ENCODE measurements at places on chromosomes 6 and 20. TPM values are rescaled to one million over a fixed set of nuclear protein-coding genes. Genes with fewer than 3 reads are reported as not detected.

The CGA gene
- not detected for polyA plus RNA-seq

The CNR1 gene
- polyA plus RNA-seq, result 3.9 TPM

The CLDN20 gene
- polyA plus RNA-seq, result not detected

DNA sequence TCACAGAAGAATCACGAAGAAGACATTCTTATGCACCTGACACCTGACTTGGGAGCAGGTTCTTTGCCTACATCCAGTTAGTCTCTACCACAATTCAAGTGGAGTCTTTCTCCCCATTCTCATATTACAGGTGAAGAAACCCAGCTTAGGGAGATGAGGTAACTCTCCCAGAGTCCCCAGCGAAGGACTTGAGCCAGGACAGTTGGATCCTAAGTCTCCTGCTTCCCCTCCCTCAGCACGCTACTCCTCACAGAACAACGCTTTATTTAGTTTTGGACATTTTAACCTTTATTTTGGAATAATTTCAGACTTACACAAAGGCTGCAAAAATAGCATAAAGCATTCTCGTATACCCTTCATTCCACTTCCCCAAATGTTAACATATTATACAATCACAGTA lies 824 bp upstream of the CSTL1 start:
- no peak for DNase-seq

GRCh38 chr6:110250838-110251237 lies 70.6 kb downstream of the CDC40 start:
- DNase-seq, result no peak

GRCh38 chr6:93685494-93685893 lies 266.1 kb upstream of the EPHA7 start:
- no peak for DNase-seq

GRCh38 chr20:39775110-39775509 lies 813.0 kb downstream of the DHX35 start:
- DNase-seq, result peak; percentile 1

DNA sequence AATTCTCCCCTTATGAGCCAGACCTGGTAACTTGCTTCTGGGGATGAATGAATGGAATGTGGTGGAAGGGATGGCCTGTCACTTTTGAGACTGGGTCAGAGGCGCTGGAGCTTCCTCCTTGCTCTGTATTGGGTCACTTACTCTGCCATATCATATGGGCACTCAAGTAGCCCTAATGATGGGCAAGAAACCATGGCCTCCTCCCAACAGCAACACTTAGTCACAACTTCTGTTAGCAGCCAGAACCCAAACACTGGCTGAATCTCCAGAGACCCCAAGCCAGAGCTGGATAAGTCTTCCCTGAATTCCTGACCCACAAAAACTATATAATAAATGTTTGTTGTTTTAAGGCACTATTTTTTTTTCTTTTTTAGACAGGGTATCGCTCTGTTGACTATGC lies 5.5 kb downstream of the E2F1 start:
- DNase-seq, result no peak
